ENCODE measurements at places on chromosomes 3 and 15.

DNA sequence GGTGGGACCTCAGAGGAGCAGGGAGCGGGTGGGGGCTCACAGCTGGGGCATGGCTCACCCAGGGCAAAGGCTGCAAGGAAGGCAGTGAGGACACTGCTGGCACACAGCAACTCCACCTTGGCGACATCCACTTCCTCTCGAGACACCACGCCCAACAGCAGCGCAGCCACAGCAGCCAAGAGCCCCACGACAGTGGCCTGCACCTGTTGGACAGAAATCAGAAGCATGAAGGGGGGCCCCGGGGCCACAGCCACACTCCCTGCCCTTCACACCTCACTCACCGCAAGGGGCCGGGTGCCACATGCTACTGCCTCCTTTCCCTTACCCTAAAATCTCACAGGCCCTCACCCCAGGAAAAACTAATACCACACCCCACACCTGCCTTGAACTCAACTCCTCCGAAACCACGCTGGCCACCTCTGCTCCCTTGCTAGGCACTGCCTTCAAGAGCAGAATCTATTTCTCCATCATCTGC is 57.3 kb downstream of the ROPN1B start:
- no peak for DNase-seq

DNA sequence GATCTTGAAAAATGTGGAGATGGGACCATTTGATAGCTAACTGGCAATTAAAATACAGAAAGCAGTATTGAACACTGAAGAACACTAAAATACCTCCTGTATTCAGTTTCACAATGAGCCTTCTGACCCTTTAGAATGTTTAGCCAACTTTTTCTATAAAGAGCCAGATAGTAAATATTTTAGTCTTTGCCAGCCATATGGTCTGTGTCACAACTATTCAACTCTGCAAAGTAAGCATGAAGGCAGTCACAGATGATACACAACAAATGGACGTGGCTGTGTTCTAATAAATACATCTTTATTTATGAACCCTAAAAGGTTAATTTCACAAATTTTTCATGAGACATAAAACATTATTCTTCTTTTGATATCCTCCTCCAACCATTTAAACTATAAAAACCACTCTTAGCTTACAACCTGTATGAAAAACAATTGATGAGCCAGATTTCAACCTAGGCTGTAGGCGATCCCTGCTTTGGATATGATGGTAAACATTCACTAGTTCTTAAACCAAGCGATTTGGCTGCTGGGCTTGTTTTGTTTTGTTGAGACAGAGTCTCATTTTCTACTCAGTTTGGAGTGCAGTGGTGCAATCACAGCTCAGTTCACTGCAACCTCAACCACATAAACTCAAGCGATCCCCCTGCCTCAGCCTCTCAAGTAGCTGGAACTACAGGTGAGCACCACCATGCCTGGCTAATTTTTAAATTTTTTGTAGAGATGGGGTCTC is 13.6 kb upstream of the CSPG5 start:
- DNase-seq: no peak

GRCh38 chr15:56602253-56602652 is 131.1 kb downstream of the ZNF280D start:
- DNase-seq: no peak

- peak; percentile 64 for DNase-seq
These were observed 1.3 kb downstream of the MED12L start for GRCh38 chr3:151086484-151087456.

DNA sequence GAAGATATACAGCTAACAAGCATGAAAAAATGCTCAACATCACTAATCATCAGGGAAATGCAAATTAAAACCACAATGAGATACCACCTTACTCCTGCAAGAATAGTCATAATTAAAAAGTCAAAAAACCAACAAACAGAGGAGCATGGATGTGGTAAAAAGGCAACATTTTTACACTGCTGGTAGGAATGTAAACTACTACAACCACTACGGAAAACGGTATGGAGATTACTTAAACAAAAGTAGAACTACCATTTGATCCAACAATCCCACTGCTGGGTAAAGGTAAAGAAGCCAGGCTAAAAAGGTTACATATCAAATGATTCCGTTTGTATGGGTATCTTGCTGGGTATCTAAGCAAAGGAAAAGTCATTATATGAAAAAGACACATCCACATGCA is 53.8 kb downstream of the STAG1 start:
- no peak for DNase-seq

GRCh38 chr3:33904730-33905129 is 106.3 kb downstream of the PDCD6IP start:
- DNase-seq: no peak

GRCh38 chr15:72199721-72200212 is 2.2 kb upstream of the GRAMD2A start:
- DNase-seq: peak; percentile 67

DNA sequence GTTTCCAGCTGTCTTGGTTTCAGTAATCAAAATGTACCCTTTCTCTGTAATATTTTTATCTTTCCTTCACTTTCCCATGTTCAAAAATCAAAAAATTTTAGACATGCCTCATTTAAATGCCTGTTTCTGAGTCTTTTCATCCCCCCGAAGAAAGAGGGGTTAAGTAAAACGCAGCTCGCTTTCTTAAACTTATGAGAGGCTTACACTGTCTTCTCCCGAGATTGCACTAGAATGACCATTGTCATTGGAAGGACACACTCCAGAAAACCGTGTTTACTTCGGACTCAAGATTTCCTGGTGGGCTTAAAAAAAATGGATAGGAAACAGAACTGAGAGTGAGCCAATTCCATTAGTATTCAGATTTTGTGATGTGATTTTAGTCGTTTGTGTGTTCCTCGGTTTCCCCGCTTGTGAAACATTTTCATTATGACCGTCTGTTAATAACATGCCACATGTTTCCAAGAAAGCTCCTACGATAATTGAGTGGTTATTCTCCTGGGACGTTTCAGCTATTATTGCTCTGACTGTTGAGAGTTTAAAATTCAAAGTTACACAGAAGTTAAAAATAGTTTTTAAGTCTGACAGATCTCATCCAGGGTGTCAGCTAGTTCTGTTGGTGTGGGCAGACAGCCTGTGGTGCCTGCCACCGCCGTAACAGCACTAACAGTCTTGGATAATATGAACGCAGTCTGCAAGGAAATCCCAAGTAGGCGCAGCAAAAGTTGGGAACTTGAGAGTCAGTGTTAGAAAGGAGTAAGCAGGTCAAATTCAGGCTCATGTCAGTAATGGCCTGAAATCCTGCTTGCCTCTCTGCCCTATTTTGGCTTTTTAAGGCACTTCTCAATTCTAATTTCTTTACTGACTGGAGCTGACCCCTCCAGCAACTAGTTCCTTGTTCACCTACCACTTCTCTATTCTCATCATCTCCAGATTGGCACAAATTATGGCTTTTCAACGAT is 1.5 kb downstream of the CRYBG3 start:
- no peak for DNase-seq

GRCh38 chr3:123284399-123285010 is 82.8 kb downstream of the SEC22A start:
- no peak for DNase-seq

DNA sequence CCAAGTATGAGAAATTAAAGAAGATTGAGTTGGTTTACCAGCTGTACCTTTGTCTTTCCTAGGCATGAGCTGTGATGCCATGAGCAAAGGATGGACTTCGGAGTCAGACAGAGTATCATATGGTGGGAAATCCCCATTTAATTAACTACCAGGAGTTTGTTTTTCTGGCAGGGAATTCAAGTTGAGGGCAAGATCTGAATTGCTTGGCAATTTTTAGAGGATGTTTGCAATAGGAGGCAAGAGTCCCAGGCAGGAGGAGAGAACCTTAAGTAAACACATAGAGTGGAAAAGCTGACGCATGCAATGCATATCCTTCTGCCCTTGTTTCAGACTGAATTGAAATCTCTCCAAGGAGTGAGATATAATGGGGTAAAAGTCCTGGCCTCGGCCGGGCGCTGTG is 569.7 kb upstream of the MDFIC2 start:
- peak; percentile 68 for DNase-seq

- DNase-seq: no peak
These were observed 546.9 kb downstream of the RBMS3 start for GRCh38 chr3:29827756-29828155.

DNA sequence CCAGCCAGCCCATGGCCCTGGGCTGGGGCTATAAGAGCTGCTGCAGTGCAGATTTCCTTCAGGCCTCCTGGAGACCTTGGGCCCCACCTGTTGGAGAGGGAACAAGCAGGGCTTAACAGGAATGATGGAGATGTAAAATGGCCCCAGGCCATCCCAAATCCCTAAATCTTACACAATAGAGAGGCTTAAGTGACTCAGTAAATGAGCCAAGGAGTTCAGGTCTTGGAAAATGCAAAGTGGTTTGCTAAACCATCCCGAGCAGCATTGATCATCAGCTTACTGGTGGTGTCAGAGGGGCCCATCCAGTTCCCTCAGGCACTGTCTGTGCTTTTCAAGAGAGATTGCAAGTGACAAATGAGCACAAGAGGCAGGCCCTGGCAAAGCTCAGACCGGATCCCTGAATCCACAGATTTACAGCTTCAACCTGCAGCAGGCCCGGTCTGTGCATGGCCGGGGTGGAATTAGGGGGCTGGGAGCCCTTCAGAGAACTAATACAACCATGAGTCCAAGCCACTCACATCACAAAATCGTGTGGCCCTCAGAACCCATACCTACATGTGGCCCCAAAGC is 325.4 kb downstream of the UACA start:
- DNase-seq: peak; percentile 82

- DNase-seq: no peak
These were observed 312.1 kb downstream of the ARRDC4 start for GRCh38 chr15:98272625-98273024.

DNA sequence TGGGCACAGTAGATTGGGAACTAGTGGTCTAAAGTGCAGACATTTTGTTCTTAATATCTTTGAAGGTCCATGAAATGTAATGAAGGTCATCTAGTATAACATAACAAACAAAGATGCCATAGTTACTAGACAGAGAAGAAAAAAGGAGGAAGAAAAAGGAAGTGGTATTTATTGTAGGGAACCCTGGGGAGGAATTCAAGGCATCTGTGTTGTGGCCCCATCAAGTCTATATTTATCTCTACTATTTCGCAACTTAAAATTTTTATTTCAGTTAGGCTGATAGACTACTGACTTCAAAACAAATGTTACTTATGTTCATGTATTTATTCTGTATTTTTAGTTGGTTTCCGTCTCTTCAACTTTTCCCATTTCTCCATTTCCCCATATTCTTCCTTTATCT is 48.9 kb upstream of the ZDHHC23 start:
- no peak for DNase-seq

- no peak for DNase-seq
These were observed 151.1 kb downstream of the SAMMSON start for GRCh38 chr3:70150599-70150998.

- DNase-seq: no peak
These were observed 9.6 kb downstream of the SETD5 start for GRCh38 chr3:9406856-9407626.

DNA sequence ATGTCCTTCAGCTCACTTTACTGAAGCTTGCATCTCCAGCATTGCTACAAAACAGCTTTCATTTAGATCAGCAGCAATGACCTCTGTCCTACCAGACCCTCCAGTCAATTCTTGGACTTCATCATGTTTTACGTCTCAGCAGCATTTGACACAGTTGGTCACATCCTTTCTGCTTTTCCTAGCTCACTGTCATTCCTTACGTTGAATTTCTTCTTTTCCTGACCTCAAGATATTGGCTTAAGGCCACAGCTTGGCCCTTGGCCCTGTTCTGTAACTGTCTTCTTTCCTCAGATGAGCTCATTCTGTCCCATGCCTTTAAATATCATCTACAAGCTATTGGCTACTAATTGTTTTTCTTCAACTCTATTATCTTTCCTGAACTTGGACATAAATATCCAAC is 576.2 kb upstream of the KCNMB2 start:
- no peak for DNase-seq

DNA sequence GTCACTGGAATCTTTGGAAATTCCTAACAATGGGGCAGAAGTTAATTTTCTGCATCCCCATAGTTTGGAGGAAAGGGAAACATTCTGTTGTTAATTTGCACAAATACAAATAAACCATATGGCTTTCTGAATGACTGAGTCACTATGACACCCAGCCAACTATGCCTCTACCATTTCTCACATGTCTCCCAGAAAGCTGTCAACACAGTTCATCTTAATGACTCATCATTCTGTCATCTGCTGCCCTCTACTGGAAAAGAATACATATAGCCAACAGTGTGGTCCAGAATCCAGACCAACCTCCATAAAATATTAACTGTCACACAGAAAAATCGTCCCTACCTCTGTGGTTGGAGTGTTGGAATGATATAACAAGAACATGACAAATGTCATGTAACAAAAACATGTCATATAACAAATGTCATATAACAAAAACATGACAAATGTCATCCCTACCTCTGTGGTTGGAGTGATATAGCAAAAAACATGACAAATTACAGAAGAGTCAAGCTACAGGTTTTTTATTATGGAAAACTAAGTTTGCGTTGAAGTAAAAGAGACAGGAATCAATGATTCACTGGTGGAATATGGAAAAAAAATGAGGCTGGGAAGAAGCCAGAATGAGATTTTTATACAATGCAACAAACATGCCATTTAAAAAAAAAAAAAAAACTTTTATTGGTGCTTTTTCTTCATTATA is 47.7 kb upstream of the GYG1 start:
- DNase-seq: peak; percentile 92

- DNase-seq: no peak
These were observed 33.5 kb downstream of the TUSC7 start for GRCh38 chr3:116743062-116743461.

GRCh38 chr3:3821777-3822176 is 22.5 kb downstream of the LRRN1 start:
- DNase-seq: peak; percentile 63

- no peak for DNase-seq
These were observed 46.1 kb downstream of the MBNL1 start for GRCh38 chr3:152314677-152315353.

Data from bronchial epithelial cell (primary cell).